HL-60 (cell line): ENCODE measurements at places on chromosomes 2 and 18.

DNA sequence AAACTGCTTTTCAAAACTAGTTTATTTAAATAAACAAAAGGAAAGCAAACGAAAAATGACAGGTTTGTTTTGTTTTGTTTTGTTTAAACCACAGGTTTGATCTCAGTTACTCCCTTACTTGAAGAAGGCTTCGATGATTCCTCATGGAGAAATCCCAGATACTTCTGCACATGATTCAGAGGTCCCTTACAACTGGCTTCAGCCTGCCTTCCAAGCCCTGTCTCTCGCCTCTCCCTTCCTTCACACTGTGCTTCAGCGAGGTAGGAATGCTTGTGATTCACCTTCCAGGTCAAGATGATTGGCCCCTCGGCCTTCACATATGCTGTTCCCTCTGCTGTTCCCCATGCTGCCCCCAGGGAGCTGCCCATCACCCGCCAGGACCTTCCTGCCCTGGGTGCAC lies 104.1 kb upstream of the ITGA6 start:
- no peak for DNase-seq

DNA sequence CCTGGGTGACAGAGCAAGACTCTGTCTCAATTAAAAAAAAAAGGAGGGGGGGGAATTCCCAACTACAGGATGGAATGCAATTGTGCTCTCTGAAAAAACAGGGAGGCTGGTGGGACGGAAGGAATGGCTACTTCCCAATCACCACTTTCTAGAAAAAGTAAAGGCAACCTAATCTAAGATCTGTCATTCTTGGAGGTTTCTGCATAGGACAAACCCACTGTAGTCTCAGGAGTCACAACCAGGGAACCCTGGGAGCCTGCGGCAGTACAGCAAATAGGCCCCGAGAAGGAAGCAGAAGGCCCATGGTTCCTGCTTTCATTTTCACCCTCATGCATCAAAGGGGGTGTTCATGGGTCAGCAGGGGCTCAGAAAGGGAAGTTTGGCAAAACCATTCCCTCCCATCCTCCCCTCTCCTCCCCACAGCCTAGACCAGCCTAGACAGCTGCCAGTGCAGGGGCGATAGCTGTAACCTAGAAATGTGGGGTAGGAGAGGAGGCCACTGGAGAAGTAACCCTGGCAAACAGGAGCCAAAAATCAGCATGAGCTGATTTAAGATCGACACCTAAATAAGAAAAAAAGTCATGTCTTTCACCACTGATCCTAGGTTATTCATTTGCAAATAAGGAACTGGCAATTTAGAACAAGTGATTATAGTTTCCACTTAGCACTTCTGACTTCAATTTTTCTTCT lies 48.0 kb downstream of the TRABD2A start:
- DNase-seq: peak; percentile 77

DNA sequence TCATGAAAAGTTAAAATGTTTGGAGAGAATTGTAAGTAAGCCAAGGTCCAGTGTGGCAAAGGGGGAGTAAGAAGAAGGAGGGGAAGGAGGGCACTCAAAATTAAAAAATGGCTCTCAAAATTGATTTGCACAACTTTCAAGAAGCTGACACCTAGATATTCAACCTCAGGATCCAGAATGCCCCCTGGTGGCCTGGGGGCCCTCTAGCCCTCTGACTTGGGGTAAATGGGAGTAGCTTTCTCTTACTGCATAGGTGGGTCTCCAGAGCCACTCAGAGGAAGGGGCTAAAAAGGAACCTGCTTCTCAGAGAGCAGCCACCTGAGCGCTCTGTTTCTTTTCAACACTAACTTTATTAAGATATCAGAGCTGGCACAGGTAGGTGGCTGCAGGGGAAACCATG lies 968.5 kb downstream of the BCL11A start:
- no peak for DNase-seq

DNA sequence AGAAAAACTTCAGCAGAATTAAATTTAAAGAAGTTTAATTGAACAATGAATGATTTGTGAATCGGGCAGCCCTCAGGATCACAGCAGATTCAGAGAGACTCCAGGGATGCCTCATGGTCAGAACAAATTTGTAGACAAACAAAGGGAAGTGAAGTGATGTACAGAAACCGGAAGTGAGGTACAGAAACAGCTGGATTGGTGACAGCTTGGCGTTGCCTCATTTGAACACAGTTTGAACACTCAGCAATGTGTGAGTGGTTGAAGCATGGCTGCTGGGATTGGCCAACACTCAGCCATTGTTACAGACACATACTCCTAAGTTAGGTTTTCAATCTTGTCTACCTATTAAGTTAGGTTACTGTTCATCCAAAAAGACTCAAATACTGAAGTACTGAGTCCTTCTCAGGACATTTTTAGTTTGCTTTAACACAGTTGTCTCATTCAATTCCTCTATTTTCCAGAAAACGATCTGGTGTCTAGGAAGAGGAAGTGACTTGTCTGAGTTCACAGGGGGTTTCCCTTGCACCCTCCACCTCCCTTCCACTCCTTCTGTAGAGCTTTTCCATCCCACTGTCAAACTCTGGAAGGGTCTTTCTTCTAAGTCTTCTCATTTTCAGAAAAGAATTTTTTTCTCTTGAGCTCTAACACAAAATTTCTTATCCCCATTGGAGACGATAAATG lies 137.9 kb downstream of the SLC4A3 start:
- peak; percentile 52 for DNase-seq

- DNase-seq: no peak
Observed at GRCh38 chr18:74981476-74981875, 227.5 kb downstream of the PTGR3 start.

GRCh38 chr2:208708486-208708885 lies 301.9 kb downstream of the PTH2R start:
- no peak for DNase-seq

DNA sequence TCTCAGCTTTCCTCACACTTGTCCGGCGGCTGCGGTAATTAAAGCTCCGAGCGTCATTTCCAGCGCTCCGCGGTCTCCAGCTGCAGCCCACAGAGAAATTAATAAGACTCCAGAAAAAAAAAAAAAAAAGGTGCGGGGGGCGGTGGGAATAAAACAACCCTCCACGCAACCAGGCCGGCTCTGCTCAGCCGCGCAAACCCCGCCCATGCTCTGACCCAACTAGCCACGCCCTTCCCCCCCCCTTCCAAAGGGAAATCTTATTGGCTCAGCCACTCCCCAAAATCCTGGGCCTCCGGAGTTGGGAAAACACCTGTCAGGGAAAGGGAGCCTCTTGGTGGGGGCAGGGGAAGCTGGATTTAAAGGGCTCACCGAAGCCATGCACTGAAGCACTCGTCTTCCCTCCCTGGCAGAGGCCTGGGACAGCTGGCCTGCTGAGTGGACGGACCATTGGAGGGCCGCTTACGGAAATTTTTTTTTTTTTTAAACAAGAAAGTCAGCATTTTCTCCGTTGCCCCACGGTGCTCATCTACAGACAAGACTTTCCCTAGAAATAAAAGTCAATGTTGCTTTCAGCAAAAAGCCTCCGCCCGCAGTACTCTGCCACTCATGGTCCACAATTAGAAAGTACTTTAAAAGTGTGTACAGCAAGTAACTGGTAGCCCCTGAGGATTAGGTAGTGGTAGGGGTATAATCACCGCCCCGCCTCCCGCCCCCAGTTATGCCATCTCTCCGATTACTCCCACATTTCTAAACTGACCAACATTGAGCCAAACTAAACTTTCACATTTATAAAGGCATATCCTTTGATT lies 674 bp upstream of the ERBB4 start:
- no peak for DNase-seq

DNA sequence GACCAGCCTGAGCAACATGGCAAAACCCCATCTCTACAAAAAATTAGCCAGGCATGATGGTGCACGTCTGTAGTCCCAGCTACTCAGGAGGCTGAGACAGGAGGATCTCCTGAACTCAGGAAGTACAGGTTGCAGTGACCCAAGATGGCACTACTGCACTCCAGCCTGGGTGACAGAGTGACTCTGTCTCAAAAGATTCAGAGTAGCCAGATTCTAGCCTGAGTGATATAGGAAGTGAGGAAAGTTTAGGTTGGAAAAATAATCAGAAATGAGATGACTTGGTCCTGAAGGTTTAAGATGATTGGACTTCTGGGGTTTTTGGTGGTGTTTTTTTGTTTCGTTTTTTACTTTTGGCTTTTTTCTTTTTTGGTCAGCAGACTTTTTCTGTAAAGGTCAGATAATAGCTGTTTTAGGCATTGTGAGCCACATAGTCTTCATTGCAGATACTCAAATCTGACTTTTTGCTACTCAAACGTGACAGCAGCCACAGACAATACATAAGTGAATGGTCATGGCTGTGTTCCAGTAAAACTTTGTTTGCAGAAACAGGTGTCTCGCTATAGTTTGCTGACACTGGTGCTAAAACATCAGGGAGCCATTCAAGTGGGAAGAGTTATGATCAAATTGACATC lies 104.1 kb upstream of the UBXN4 start:
- no peak for DNase-seq

DNA sequence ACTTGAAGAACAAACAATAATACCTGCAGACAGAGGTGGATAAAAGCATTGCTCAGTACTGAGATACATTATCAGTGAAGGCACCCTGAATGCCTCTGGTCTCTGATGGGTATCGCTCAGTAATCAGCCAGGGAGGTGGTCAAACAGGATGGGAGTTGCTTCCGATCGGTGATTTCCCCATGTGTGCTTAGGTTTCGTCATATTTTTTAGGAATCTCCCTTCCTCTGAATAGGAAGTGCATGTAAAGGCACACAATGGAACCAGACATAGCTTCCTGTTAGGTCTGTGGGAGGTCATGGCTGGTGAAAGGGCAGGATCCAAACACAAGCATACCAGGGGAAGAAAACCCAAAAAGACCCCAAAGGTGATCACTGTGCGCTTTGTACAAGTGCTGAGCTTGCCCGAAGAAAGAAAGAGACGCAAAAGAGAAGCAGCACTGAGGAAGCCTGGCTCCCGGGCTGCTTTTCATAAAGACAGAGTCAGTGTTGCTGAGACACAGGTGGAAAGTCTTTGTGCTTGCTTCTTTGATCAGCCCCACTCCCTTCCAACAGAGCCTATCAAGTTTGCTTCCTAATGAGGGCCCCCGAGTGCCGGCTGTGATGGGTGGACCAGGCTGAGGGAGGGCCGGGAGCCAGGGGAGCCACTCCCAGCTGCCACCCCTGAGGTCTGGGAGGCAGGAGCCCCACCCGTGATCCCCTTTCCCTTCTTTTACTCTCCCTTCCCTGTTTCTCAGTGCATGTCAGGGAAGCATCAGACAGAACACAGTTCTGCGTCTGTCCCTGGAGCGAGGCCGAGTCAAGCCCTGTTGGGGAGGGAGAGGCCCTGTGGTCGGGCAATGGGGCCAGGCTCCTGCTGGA lies 138.2 kb downstream of the SH3RF3 start:
- peak; percentile 54 for DNase-seq

DNA sequence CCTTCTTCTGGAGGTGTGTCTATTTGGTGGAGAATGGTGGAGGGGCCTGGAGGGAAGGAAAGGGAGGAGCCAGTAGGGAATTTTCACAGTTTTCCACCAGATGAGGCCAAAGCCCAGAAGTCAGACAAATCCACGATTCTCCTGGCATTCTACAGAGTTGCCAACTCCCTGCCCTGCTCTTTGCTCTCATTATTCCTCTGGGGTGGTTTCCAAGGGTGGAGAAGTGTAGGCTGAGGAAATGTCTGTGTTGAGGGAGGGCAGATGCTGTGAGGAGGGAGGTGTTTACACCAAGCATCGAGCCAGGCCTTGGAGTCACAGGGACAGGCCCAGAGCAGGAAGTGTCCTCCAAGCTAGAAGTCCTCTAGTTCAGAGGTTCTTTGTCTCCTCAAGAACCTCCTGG lies 124.1 kb upstream of the LGALSL start:
- no peak for DNase-seq

- DNase-seq: no peak
Observed at GRCh38 chr2:220320326-220320725, 692.9 kb downstream of the SLC4A3 start.

GRCh38 chr2:70498054-70498453 lies 55.6 kb downstream of the TGFA start:
- DNase-seq: no peak

DNA sequence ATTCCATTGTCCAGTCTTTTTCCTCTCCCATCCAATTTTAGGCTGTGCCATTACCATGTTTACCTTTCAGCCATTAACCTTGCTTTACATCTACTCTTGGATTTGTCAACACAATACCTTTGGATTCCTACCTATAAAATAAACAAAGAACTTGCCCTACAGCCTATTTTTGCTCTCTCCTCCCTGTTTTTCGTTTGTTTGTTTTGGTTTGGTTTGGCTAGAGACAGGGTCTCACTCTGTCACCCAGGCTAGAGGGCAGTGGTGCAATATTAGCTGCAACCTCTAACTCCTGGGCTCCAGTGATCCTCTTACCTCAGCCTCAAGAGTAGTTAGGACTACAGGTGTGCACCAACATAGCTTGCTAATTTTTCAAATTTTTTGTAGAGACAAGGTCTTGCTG lies 76.1 kb downstream of the SP100 start:
- DNase-seq: no peak

GRCh38 chr18:51789871-51790270 lies 550.1 kb upstream of the DCC start:
- DNase-seq: no peak

- DNase-seq: no peak
Observed at GRCh38 chr2:74107071-74107470, 40.6 kb downstream of the BOLA3 start.

- no peak for DNase-seq
Observed at GRCh38 chr2:172214252-172214651, 111.6 kb upstream of the DLX2 start.

GRCh38 chr2:148495586-148495985 lies 149.0 kb upstream of the EPC2 start:
- no peak for DNase-seq

DNA sequence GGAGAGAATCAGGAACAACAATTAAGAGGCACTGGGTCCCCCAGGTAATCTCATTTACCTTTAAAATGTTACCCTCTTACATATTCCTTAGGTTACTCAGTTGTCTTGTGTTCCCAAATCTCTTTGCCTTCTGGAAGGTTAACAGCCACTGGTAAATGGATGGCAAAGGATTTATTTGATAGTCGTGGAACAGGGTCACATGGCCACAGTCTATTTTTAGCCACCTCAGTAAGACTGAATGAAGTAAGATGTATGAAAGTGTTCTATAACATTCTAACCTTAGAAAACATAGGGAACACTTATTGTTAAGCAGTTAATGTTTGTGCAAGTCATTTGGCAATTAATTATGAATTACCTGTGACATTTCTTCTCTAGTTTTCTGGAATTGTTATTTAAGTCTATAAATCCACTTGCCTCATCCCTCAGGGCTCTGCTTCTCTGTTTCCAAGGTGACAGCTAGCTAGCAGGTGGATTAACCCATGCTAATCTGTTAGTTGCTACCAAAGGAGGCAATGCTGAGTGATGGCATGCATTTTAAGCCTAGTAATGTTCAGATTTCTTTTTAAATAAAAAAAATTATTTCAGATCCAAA lies 211.0 kb downstream of the PIK3C3 start:
- no peak for DNase-seq

GRCh38 chr2:33510586-33510968 lies 34.1 kb downstream of the RASGRP3 start:
- DNase-seq: no peak

DNA sequence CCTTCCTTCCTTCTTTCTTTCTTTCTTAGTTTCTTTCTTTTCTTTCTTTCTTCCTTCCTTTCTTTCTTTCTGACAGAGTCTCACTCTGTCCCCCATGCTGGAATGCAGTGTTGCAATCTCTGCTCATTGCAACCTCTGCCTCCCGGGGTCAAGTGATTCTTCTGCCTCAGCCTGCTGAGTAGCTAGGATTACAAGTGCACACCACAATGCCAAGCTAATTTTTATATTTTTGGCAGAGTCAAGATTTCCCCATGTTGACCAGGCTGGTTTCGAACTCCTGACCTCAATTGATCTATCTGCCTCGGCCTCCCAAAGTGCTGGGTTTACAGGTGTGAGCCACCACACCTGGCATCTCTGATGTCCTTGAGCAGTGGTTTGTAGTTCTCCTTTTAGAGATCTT lies 48.5 kb downstream of the IL1R2 start:
- DNase-seq: no peak
